ENCODE measurements at places on chromosomes 4 and X.

DNA sequence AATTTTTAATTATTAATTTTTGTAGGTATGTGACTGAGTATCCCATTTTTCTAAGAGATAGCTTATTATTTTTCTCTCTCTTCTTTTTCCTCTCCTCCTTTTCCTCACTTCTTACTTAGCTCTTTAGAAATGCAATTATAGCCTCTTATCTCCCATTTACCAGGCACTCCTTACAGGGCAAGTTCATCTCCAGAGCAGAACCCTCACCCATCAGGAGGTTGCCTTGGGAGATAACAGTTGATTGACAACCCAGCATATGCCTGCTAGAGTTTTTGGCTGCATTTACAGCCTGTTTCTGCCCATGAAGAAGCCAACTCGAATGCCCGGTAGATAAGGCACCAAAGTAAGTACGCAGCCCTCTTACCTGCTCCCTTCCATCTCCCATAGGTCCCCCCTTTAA, 572.9 kb upstream of the ZFP42 start:
- no peak for DNase-seq

DNA sequence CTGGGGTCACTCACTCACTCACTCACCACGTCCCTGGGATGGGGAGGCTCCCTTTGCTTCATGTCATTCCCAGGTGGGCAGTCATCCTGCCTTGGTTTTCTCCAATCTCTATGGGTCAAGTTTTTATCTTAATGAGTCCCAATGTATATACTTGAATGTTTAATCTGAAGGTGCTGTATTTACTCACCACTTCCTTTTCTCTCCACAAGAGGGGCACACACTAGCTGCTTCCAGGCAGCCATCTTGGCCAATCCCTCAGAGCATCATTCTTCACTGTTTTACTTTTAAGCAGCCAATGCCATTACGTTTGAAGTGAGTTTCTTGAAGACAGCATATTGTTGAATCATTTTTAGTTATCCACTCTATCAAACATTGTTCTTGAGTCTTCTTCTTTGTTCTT, 153.4 kb upstream of the ARSJ start:
- DNase-seq, result no peak

DNA sequence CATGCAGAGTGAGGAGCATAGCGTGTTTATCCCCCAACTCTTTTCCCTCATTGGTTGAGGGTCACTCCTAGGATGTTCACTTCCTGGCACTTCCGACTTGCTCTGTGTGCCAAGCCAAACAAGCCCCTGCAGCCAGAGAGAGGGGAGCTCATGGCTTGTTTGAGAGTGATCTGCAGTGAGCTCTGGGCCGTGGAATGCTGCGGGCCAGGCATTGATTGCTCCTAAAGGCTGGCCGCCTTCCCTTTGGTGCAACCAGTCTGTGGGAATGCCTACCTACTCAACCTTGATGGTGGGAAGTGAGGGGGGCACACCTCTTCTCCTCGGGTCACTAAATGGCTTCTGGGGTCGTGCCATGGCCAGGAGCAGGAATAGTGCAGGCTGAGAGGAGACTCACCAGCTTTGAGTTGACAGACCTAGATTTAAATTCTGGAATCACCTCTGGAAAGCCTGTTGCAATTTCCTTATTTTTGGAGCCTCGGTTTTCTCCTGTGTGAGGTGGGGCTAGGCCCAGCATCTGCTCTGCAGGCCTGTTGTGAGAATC, 152.0 kb upstream of the STX18 start:
- no peak for DNase-seq

- DNase-seq, result no peak
These were observed 60.0 kb upstream of the LNX1 start for GRCh38 chr4:53651156-53651735.

DNA sequence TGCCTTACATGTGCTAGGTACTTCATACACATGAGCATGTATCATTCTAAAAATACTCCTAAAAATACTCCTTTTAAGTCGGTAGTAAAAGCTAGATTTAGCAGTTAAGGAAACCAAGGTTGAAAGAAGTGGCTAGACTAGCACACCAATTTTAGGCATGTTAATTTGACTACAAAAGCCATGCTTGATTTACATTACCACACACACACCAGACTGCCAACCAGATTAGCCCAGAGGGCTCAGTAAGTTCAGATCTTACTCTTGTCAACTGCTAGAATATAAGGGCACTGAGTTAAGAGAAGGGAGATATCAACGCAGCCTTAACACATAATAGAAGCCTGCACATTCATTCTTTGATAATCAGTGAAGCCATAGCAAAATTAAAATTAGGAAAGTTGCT, 117.9 kb downstream of the MID1IP1 start:
- DNase-seq, result no peak

GRCh38 chrX:150365051-150365989, 2.2 kb downstream of the MAMLD1 start:
- DNase-seq, result no peak

GRCh38 chr4:153684182-153684970, at the start of gene TLR2:
TLR2 (plus strand) TSS chr4:153684280; CDS start chr4:153702908, 18,628 bp downstream.
- peak; percentile 51 for DNase-seq

- DNase-seq, result no peak
These were observed 220.7 kb downstream of the CAMK2D start for GRCh38 chr4:113540859-113541258.

- DNase-seq, result no peak
These were observed 15.3 kb downstream of the TKTL1 start for GRCh38 chrX:154310616-154311536.

GRCh38 chr4:88275516-88275915, 8.8 kb downstream of the PPM1K start:
- DNase-seq, result no peak

DNA sequence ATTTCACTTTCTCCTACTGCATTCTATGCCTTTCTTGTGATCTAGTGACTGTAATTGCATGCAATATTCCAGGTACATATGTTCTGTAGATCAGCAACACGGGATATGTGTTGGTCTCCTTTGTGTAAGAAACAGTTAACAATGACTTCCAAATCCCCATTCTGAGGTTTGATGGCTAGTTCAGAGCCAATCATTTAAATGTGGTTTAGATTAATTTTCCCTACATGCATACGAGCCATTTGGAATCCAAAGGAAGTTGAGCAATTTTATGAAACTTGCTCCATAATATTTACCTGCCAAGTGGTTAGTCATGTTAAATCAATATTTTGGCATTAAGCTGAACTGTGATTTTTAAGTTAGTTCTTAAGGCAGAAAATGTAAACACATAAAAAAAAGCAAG, 172.8 kb upstream of the DCAF12L2 start:
- no peak for DNase-seq

DNA sequence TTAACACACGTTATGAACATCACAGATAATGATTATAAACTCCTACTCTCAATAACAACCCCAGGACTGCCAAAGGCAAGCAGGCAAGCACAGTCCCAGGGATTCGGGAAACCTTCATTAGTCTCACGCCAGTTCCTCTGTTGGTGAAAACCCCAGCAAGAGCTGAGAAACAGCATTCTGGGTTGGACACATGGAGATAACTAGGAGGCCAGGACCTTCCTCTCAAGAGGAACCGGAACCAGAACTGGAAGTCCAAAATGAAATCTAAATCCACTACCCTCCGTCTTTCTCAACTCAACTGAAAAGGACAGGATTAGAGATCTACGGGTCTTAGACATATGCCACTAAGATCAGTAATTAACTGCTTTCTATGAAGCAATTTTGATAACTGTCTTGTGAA, 3.8 kb downstream of the VEGFC start:
- no peak for DNase-seq

- no peak for DNase-seq
These were observed 103.1 kb downstream of the PAPSS1 start for GRCh38 chr4:107616838-107617389.

GRCh38 chr4:184672741-184673140, 23.2 kb downstream of the PRIMPOL start:
- DNase-seq, result no peak

DNA sequence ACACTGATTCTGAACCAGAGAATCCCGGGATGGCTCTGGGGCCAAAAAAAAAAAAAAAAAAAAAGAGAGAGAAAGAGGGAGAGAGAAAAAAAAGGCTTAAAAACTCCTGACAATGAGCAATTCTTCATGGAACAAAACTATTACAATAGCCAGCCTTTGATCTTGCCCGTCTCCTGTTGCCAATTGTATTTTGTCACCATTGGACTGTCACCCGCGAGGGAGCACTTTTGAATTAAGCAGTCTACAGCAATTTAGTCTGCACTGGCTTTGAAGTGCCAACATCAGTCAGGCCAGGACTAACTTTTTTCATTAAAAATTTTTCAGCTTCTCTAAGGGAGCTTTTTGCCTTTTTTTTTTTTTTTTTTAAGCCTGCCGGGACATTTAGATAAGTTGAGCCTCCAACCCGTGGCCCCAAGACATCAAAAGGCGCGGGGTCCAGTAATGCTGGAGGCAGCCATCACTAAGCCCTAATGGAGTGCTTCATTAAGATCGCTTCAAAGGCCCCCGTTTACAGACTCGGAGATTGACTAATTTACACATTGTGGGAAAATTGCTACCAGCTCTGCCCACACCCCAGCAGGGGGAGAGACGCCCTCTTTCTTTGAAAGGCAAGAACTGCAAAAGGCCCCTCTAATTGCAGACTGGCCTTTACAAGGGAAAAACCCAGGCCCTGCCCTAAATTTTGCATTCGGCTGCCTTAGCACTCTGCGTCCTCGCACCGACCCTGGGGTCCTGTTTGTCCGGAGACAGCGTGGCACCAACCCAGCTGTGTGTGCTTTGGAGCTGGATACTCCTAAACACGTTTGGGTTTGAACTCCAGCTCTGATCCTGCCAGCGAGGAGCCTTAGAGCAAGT, 98.1 kb upstream of the MSX1 start:
- DNase-seq, result no peak

- no peak for DNase-seq
These were observed 41.3 kb downstream of the DOCK11 start for GRCh38 chrX:118536687-118537461.

- no peak for DNase-seq
These were observed 118.8 kb downstream of the GATB start for GRCh38 chr4:151641983-151642382.

GRCh38 chrX:49282647-49283011, 13.0 kb downstream of the PPP1R3F start:
- no peak for DNase-seq

DNA sequence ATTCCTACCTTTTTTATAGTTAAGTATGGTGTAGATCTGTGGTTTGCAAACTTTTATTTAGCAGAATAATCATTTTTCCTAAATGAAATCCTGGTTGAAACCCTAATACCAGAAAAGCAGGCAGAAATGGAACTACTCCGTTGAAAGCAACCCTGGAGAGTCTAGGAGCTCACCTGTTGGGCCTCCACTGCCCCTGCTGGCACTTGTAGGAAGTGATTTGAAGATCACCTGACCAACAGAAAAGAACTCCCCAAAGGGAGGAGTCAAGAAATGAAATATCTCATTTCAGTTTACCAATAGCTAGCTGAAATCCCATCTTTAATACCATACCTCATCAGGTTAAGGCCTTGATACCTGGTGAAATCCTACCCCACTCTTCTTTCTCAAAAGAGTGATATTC, 277.1 kb downstream of the KLHL13 start:
- DNase-seq, result no peak

DNA sequence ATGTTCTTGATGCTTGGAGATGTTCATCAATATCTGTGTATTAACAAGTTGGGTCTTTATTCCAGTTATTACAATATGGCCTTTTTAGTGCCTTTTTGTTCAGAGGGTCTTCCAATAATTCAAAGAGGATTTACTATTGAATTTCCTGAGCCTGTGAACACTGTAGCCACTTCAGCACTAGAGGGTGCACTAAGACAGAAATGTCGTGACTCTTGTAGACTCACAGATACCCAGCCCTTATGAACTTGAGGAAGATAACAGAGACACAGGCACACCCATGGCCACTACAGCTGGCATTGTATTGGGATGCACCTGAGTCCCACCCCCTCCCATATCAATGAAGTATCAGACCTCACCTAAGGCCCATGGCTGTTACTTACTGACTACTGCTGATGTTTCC, 54.4 kb upstream of the ACTRT1 start:
- DNase-seq, result no peak

DNA sequence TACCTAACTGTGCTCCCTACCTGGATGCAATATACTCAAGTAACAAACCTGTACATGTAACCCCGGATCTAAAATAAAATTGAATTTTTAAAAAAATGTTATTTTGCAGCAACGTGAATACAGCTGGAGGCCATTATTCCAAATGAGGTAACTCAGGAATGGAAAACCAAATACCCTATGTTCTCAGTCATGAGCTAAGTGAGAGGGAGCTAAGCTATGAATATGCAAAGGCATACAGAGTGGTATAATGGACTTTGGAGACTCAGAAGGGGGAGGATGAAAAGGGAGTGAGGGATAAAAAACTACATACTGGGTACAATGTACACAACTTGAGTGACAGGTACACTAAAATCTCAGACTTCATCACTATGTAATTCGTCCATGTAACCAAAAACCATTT, 78.6 kb downstream of the CENPC start:
- DNase-seq, result no peak

DNA sequence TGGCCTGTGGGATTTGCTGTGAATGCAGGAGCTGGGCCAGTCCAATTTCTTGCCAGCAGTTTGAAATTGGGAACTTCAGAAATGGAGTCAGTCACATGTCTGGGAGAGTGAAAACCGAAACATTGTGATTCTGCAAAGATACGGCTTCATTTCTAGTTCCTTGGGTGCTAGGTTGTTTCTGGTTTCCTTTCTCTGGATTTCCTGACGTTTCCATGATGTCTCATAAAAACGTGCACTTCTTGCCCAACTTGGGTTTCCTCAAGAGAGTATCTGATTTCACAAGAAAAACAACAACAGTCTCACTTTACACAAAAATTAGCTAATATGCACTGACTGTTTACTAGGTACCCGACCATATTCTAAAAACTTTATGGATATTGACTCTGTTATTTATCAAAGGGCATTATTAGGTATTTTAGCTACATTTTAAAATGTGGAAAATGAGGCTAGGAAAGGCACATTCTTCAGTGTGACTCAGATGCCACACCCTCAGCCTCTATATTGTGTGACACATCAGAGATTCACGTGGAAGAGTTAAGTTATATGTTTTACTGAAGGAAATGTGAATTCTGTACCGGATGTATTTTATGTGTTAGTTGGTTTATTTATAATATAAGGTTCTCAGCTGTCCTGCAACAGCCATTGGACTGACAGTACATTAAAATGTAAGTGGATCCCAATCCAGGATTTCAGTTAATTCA, 225.0 kb upstream of the PUDP start:
- DNase-seq, result no peak

Data from renal cortex interstitium (tissue), 15 donors.